Activated CD4-positive, alpha-beta T cell treated with anti-CD3 and anti-CD28 coated beads, Interleukin-2, amount 50 U/mL, for 1 hour (primary cell): ENCODE measurements at places on chromosomes 4 and X.

DNA sequence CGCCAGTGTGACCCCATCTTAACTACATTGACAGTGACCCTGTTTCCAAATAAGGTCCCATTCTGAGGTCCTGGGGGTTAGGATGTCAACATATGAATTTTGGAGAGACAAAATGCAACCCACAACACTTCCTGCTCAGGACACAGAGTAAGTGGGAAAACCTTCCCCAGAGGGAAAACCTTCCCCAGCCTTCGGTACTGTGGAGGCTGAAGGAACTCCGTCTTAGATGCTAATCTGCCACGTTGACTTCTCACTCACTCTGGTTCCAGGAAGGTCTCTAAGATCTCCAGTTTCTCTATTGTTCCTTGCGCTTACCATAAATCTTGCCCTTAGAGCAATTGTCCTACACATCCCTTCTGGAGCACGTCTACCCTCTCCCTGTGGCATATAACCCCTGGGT is 29.7 kb upstream of the HMX1 start:
- no peak for DNase-seq

- no peak for DNase-seq
These were observed 26.1 kb upstream of the LONRF3 start for GRCh38 chrX:118948270-118948669.

GRCh38 chrX:138872537-138872936 is 161.0 kb upstream of the FGF13 start:
- DNase-seq, result no peak

DNA sequence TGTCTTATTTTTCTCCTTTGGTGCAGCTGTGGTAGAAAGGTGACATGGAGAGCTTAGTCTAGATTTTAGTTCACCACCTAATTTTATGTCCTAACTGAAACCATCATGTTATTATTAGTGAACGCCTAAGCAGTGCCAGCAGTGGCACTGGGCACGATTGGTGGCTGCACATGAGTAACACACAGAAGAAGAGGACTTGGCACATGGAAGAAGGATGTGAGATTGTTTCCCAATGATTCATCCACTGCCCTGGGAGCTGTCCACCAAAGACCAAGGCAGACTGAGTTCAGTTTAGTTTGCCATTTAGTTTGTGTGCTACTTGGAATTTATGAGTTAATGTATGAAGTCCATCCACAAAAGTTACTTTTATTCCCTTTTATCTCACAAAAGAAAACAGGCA is 68.1 kb upstream of the NAP1L5 start:
- no peak for DNase-seq

GRCh38 chr4:147195386-147195785 is 249.7 kb upstream of the TTC29 start:
- DNase-seq, result no peak

DNA sequence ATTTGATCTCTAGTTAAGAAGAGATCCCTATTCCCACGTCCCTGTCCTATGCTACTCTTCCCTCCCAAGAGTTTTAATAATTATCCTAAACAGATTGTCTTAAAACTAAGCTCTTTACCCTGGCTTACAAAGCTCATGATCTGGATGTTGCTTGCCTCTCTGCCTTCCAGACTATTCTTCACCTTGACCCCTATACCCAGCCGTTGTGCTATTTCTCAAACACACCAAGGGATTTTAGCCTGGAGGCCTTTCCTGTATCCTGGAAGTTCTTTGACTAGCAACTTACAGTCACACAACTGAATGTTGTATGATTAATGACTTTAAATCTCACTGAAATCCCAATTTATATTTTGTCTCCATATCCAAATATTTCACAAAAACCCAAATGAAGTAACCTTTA is 314.9 kb downstream of the ADGRL3 start:
- DNase-seq, result no peak

- no peak for DNase-seq
These were observed 93.7 kb upstream of the TRPC3 start for GRCh38 chr4:122045533-122045932.

- DNase-seq, result no peak
These were observed 78.6 kb upstream of the LDB2 start for GRCh38 chr4:16977081-16977480.

GRCh38 chrX:81957900-81958545 is 756.1 kb downstream of the SH3BGRL start:
- DNase-seq, result no peak

DNA sequence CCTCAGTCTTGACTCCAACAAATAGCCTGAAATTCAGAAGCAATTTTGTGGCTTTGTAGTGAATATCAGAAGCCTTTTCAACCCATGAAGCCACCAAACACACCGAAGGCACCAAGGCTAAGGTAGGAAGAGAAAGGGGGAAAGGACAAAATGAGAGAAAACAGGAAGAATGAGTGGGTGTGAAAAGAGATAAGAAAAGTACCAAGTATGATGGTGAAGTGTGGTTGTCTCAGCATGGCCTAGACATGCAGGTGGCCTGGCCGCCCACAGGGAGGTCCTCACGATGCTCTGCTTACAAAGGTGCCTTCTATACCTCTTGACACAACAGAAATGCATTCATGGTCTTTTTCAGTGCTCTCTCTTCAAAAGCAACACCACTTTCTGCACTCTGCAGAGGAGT is 34.9 kb downstream of the ACSL1 start:
- no peak for DNase-seq

DNA sequence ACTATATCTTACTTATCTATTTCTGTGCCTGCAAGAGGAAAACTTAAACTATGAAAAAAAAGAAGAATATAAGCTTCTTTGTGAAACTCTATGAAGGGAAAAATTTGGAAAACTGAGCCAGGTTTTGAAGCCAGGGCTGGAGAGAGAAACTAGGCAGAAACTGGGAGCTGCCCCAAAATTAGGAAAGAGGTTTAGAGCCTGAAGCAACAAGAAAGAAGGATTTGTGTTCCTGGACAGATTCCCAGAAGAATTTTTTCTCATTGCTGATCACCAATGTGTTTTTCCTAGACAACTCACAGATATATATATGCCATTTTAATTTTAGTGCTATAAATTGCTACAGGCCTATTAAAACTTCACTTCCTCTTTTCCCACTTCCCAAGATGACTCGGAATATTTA is 245.0 kb upstream of the GEMIN8 start:
- DNase-seq, result no peak

DNA sequence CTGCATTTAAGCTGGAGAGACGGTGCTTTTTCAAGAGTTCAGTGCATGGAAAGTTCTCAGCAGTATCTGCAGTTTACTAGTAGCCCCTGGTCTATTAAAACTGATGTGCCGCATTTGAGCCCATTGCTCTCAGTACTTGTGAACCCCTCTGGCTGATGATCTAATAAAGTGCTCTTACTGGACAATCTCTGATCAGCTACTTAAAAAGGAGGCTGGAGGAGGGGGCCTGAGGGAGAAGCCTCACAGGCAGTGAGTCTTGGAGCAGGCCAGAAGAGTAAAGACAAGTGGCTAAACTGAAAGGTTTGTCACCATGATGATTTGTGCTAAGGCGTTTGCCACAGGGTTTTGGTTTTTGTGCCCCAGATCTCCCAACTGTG is 138.5 kb downstream of the ARX start:
- DNase-seq, result no peak

GRCh38 chr4:158710814-158711213 is 12.4 kb downstream of the PPID start:
- DNase-seq, result no peak

- no peak for DNase-seq
These were observed 19.0 kb downstream of the GAB1 start for GRCh38 chr4:143355540-143356217.

GRCh38 chr4:113575401-113575800 is 186.1 kb downstream of the CAMK2D start:
- DNase-seq, result no peak

- no peak for DNase-seq
These were observed 27.3 kb downstream of the OFD1 start for GRCh38 chrX:13761606-13762414.

DNA sequence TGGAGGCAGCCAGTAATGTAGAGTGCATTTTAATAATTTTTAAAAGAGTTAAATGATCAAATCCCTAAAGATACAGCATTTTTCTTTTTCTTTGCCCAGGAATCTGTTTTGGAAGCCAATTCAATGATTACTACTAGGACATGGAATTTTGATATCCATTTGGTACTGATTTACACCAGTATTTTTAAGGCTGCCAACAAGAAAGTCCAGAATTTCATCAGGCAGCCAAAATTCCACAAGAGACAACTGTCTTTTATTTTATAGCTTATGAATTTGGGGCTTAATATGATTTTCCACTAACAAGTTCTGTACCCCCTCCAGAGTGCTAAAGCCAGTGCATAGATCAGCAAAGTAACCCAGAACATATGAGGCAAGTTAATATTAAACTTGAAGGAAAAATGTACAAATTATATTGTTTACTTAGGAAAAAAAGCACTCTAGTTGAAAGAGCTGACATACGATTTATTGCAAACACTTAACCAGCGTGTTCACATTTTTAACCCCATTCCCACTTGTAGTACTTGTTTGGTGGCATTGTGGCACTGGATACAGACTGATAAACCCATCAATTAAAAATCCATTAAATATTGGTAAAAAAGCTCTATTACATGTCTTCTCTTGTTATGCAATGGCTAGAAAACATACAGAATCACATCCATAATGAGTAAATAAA is 259.7 kb downstream of the DCHS2 start:
- DNase-seq, result no peak

GRCh38 chr4:8198906-8199593 is at the start of gene SH3TC1:
Gene SH3TC1, plus strand, starts transcription at chr4:8199290. Its CDS starts 5,905 bp downstream, at chr4:8205195.
- peak; percentile 54 for DNase-seq
